ENCODE measurements at places on chromosomes 4 and X.

DNA sequence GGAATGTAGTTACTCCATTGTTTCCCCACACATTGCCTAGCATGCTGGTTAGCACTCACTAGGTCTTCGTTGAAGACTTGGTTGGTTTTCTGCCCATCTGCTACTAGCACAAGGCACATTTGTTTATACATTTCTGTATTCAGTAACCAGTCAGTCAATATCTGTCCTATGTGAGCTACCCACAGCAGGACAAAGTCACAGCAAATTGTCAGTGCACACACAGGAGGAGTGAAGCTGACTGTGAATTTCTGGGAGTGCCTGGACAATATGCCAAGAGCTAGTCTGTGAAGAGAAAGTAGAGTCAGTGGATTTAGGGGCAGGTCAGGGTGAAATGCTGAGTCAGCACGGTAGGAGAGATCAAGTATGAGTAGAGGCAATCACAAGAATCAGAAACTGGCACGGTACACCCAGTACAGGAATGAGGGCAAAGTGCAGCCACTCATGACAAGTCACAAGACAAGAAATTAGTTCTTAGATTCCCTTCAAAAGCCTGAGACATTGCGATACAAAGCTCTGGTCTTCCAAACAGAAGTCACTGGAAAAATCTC is 1049.8 kb upstream of the POU3F4 start:
- DNase-seq = no peak

- no peak for DNase-seq
Observed at GRCh38 chrX:9797384-9798360, 11.4 kb downstream of the SHROOM2 start.

DNA sequence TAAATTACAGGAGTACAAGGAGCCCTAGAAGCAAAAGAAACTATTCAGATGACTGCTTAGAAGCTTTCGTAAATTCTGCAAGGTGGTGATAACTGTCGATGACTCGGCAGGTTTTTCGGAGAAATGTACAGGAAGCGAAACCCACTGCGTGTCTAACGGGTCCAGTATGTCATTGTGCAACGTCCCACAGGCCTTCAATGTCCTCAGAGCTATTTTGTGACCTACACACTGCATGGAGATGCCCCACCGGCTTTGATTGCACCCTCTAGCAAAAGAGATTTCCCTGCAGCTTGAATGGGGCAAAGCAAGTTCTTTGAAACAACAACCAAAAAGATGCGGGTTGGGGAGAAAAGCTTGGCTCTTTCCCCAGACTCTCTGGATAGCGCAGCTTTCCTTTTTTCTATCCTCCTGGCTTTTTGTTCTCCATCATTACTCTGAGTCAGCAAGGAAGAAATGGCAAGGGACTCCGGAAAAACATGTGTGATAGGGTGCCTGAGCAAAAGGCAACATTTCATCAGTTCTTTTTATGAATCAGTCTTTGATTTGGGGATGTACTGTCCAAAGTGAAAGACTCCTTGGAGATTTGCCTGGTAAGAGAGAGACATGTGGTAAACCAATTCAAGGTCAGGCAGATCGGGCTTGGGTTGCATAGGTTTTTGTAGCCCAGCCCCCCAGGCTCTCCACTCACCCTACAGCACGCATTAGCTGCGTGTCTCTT is 112.0 kb upstream of the TBL1X start:
- DNase-seq = no peak

DNA sequence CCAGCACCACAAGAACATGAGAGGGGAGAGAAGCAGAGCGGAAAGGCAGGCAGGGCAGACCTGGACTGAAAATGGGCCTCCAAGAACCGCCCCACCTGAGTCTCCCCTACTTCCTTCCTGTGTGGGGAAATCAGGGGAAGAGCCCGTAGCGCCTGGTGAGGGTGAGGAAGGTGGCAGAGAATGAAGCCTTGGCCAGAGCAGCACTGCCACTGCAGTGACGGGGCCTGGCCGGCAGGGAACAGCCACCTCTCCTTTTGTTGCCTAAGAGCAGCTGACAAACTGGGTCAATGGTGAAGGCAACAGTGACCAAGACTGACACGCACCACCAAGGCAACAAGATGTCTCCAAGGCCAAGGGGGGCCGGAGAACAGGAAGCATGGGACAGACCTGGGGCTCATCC is 58.4 kb upstream of the CBR4 start:
- DNase-seq = no peak

DNA sequence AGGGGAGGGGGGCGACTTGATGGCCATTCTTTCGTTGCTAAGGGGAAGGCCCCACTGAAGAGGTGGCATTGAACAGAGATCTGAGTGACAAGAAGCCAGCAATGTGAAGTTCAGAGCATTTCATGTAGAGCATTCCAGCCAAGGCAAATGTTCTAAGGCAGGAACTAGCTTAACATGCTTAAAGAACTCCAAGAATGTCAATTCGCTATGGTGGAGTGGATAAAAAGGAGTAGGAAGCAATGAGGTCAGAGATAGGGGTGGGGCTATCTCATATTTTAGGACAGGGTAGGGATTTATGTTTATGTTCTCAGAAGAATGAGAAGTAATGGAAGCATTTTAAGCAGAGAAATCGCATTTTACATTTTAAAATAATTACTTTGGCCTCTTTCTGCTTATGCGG is 130.9 kb downstream of the TTC29 start:
- DNase-seq = no peak

- no peak for DNase-seq
Observed at GRCh38 chr4:181874602-181875001, 368.6 kb upstream of the TENM3 start.

GRCh38 chr4:158146736-158147135 is 26.1 kb downstream of the GASK1B start:
- DNase-seq = no peak

- no peak for DNase-seq
Observed at GRCh38 chr4:142959173-142959572, 113.1 kb upstream of the INPP4B start.

- DNase-seq = no peak
Observed at GRCh38 chrX:104469771-104470170, 96.2 kb upstream of the IL1RAPL2 start.

GRCh38 chr4:168710353-168710946 is 213.6 kb downstream of the PALLD start:
- no peak for DNase-seq

DNA sequence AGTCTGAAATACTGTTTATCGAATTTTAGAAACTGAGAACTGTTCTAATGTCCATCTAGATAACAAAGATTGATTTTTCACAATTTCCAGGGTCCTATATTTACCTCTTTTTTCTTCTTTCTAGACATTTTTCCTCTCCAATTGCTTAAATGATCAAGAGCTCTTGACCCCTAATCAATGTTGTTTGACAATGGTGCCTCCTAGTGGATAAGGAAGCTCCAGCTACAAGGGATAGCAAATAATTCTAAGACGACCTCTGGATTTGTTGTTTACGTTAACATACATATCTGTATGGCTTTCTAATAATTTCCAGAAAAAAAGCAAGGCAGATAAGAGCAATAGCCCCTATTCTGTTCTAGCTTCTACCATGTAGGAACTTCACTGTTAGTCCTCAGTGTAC is 35.8 kb downstream of the GPR82 start:
- no peak for DNase-seq

DNA sequence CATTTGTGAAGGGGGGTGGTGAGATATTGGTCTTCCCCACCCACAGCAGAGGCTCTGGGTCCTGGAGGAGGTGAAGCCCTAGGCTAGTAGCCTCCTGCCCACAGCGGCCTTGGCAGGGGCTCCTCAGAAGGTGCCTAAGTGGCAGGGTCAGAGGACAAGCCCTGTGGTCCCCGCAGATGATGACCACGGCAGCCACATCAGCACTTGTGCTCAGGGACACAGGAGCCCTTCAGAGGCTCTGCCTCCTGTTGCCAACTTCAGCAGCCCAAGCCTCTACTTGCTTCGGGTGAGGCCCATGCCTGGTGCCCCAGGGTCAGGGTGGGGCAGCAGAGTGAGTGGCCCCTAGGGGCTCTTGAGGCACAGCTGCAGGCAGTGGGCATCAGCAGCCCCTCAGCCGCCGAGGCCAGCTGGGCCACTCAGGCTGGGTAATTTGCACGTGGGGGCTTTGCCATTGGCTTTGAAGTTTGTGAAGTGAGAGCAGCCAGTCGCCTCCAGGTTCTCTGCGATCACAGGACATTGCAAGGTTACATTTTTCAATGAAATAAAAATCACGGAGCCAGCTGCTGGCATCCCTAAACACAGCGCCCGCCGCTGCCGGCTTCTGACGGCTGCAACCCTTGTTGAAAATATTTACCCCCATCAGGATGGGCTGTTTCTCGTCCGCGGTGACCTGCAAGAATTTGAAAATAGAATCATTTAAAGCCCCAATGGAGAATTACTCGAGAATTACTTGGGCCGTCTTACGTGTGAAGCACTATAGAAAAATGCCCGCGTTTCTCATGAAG is 108.5 kb downstream of the HMX1 start:
- no peak for DNase-seq
